ENCODE measurements at places on chromosomes 7 and 10.

DNA sequence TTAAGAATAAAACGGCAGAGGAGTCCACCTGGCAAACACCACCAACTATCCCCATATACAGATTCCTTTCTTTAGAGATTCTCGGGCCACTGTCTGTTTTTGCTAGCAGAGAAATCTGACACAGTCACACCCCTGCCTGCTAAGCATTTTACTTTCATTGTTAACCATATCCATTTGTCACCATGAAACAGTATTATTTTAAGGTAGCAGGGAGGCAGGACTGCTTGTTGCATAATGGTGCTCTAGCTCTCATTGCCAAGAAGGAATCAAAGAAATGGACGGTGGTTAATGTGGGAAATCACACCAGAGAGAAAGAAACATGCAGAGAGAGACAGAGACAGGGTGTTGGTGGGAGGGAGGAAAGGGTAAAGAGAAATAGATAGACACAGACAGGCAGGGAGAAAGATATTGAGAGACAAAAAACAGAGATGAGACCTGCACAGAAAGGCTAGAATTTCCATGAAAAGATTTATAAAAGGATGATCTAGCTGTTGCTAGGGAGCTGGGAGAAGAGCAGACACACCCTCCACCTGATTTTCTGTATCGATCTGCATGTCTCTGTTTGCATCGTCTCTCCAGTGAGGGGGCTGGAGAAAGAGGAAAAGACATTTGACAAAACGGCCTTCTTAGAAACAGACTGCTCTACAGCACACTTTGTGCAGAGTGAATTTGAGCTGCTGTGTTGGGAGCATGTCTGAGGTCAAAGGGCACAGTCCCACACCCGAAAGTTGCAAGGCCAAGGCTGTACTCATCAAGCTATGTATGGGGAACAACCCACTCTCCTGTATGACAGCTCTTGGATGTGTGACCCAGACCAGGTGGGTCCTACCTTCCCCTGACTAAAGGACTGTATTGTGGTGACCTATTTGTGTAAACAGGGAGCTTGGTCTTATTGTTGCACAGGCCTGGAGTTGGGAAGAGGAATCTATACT, 303.1 kb downstream of the FZD1 start:
- peak; percentile 47 for DNase-seq

- no peak for DNase-seq
Observed at GRCh38 chr10:11704092-11704491, 38.1 kb upstream of the ECHDC3 start.

DNA sequence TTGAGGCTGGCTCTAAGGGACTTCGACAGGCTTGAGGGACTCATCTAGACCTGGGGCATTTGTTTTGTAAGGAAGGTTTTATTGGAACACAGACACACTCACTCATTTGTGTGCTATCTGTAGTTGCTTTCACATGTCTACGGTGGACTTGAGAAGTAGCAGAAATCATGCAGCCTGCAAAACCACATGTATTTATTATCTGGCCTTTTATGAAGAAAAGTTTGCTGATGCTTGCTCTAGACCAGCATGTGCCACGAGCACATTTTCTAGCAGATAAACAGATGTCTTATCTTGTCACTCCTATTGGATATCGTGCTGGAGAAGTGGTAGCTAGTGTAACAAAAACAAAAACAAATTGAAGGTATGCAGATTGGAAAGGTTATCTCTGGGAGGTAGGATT, 9.8 kb downstream of the UPP1 start:
- no peak for DNase-seq

- no peak for DNase-seq
Observed at GRCh38 chr7:80830584-80831285, 88.1 kb downstream of the SEMA3C start.

DNA sequence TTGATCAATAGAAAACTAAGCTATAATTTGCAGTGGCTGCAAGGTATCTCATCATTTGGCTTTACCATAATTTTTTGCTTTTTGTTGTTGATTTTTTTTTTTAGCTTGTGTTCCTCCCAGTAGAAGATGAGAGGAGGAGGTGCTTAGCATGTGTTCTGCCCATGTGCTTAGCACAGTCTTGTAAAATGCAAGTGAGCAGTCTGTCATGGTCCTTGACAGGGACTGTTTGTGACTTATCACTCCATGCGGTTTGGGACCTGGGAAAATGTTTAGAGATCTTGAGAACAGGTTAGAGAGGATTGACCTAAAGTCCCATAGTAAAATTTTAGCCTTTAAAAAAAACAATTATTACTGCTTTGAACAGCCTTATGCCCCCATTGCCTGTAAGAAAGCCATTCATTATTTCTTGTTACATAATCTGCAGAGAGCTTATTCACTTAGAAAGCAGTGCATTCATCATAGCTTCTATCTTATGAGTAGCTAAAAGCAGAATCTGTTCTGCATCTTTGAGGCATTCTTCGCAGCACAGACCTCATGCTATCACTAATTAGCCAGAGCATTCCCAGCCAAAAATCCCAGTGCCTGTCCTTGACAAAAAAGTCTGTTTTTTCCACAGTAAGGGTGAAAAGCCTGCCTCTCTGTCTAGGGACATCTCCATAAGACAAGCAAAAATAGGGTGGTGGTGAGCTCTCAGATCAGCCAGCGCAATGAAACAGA, 748.7 kb upstream of the GALNT17 start:
- peak; percentile 99 for DNase-seq

DNA sequence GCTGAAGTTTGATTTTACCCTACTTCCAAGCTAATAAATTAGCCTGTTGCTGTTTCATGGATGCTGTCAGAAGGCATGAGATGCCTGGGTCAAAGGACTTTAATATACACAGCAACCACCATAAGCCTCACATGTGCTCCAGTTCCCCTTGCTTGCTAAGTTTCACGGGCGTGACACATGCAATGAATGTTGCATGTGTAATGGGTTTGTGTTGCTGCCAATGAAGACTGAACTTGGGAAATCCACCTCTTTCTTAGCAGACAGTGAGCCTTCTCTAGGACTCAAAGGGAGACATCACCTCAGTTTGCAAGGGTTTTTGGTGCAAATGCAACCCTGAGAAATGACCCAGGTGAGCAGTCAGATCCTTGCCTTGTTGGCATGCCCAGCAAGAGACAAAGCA, 505.5 kb upstream of the PODXL start:
- DNase-seq, result no peak

- DNase-seq, result no peak
Observed at GRCh38 chr10:96614515-96614914, 27.7 kb upstream of the TM9SF3 start.

DNA sequence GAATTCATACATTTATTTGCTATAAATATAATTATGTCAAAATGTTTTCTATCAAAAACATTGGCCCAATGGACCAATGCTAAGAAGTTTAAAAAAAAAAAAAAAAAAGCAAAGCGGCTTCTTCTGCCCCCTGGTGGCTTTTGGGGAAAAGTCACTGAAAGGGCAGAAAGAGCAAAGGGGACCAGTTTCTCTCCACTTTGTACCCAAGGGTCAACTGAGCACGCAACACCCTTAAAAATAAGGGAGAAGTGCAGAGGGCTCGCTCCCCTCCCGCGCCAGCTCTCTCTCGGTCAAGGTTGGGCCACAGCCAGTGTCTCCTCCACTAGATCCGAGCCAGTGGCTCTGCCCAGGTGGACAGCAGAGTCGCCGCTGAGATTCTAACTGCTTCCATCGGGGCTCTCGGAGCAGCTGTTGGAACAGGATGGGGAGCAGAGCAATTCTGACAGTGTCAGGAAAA, 136.4 kb upstream of the FGFR2 start:
- DNase-seq, result peak; percentile 41

GRCh38 chr10:48796713-48797245, 112.1 kb downstream of the WDFY4 start:
- DNase-seq, result no peak

DNA sequence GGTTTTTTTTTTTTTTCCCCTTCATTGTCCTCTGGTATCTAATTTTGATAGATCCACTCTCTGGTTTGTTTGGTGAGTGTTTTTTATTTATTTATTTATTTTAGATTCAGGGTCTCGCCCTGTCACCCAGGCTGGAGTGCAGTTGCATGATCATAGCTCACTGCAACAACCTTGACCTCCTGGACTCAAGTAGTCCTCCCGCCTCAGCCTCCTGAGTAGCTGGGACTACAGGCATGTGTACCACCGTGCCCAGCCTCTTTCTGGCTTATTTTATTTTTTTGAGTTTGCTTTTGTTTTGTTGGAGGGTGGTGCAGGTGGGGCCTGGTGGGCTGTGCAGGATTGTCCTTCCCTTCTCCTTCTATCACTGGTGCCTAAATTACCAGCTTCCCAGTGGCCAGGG, 187.2 kb upstream of the SH2B2 start:
- DNase-seq, result no peak

- no peak for DNase-seq
Observed at GRCh38 chr7:17147409-17147808, 151.0 kb upstream of the AHR start.

DNA sequence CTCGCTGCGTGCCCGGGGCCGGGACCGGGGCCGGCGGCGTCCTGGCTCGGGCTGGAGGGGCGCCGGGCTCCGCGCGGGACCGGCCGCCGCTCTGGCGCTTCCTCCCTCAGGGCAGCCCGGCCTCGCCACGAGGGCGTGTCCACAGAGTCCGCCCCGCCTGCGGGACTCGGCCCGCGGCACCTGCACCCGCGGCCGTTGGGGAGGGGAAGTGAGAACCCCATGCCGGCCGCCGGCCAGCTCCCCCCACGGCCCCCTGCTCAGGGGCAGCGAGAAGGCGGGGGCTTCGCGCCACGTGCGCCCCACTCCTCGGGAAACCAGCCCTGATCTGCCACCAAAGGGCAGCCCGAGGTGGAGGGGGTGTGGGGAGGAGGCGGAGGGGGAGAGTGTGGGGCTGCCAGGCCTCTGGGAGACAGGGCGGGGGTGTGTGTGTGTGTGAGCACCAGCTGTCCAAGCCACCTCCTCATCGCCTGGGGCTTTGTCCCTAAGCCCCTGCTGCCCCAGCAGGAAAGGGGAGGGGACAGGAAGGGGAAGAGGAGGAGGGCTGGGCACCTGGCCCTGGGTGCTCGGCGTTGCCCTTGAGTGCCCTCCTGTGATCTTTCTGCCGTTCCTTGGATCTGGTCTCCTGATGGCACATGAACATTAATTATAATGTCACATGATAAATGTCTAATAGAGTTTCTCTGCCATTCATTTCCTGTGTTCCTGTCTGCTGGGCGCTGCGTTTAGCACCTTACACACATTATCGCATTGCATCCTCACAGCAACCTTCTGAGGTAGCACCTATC, at the start of gene PIK3AP1:
TSS of gene PIK3AP1 (minus strand) at position 93 of the 785 bp plus-strand sequence. CDS start 120 bp downstream, outside the sequence.
- peak; percentile 34 for DNase-seq

- DNase-seq, result peak; percentile 77
Observed at GRCh38 chr10:34046506-34047034, 712.1 kb upstream of the NRP1 start.

DNA sequence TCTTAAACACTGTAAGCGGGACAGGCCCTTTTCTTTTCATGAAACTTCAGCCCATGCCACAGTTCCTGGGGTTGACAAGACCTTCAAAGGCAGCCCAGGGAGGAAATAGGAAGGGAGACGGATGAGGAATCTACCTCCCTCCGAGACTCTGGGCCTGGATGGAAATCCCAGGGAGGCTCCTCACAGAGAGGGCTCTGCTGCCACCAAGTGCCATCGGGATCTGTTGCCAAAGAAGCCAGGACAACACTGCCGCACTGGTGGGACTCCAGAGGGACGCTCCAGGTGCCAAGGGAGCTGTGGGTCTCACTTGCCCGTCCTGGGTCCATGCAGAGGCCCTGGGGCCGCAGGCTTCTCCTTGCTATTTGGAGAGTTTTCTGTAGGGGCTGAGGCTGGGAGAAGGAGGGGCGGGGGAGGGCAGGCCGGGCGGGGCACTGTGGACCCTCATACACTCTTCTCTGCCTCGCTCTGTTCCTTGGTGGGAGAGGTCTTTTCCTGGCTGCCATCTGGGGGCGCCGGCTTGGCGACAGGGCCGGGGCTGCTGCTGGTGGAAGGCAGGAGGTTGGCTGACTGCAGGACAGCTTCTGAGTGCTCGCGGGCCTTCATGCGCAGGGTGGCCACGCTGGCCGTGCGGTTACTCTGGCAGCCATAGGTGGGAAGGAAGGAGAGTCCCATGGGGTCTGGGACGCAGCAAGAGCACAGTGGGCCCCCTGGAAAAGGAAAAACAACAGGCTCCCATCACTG, 30.0 kb downstream of the DRGX start:
- no peak for DNase-seq

- no peak for DNase-seq
Observed at GRCh38 chr10:34228066-34228465, 587.0 kb downstream of the PARD3 start.

DNA sequence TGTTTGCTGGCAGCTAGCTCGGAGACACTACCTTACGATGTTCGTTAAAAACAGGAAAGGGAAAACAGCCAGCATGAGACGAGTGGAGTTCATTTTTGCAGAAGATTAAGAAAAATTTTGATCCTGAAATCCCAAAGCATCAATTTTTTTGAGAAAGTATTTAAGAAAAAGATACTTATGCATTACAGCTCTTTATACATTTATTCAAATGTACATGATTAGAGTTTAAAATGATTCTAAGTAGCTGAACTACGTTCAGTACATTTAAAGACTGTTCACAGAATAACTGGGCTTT, 34.7 kb downstream of the CNPY1 start:
- DNase-seq, result no peak

DNA sequence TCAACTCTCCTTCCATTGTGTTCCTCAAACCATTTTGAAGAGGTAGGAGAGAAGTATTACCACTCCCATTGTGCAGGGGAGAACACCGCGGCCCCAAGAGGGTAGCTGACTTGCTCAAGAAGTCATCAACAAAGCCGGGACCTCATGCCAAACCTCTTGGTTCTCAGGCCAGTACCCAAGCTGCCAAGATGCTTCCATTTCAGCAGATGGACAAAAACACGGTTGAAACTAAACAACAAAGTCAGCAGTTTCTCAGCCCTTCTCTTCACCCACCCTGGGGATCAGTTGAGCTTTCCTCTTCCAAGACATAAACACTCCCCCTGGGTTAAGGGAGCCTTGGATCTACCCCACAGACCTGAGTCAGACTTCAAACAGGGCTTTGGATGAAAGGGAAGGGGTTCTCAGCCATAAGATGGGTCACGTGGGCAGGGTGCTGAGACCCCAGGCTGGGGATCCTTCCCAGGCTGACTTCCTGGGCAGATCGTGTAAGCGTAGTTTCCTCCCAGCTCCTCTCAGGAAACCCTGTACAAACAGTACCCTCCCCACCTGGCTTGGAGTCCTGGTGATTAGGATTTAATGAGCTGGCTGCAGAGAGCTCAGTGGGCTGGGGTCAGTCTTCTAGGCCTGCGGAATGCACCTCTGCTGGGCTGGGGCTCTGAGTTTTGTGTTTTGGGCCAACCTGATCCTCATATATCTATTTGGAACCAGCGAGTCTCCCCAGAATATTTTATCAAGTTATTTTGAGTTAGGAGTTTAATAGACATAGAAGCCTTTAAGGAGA, 27.3 kb downstream of the EMX2 start:
- no peak for DNase-seq

GRCh38 chr10:32123021-32123420, 66.8 kb upstream of the KIF5B start:
- DNase-seq, result no peak

Data from brain (organoid and tissue), 16 donors.